HFFc6 (cell line): ENCODE measurements at places on chromosomes 16 and 17.
A peak's percentile ranks its signal among the peaks of the same experiment; 100 is the strongest.

DNA sequence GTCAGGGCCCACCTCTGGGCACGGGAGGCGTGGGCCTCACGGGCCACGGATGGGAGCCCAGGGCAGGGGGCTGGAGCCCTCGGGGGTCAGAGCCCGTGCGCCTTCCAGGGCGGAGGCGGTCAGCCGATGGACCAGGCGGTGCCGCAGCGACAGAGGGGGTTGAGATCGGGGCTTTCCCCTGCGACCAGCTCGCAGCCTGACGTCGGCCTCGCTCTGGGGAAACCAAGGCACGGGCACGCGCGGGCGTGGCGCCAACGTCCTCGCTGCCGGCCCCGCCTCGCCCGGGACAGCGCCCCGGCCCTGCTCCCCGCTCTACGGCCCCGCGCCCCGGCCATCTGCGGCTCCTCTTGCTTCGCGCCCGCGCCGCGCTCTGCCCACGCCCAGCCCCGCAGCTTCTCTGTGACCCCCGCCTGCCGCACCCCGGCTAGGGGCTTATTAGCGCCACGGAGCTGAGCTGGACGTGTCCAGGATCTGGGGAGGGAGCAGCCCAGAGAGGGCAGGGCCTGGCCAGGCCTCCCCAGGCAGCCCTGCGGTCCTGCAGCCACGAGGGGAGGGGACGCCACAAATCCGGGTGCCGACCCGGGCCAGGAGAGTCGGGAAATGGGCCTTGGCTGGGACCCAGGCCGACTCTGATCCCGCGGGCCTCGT, 13.5 kb downstream of the ACTG1 start:
- DNase-seq: no peak

GRCh38 chr17:6666077-6666521, 14.5 kb downstream of the C17orf100 start:
- DNase-seq: peak; percentile 67

DNA sequence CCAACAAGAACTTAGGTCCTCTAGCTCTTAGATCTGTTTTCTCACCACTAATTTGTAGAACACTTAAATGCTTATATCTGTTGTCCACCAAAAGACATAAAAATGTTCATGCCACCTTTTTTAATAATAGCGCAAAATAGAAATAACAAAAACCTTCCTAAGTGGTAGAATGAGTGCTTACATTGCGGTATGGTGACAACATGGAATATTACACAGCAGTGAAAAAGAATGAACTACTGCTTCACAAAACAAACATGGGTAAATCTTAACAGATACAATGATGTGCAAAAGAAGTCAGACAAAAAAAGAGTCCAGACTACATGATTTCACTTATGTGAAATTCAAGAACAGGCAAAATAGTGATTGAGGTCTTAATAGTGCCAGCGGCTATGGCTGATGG, 351.1 kb downstream of the CA10 start:
- no peak for DNase-seq

DNA sequence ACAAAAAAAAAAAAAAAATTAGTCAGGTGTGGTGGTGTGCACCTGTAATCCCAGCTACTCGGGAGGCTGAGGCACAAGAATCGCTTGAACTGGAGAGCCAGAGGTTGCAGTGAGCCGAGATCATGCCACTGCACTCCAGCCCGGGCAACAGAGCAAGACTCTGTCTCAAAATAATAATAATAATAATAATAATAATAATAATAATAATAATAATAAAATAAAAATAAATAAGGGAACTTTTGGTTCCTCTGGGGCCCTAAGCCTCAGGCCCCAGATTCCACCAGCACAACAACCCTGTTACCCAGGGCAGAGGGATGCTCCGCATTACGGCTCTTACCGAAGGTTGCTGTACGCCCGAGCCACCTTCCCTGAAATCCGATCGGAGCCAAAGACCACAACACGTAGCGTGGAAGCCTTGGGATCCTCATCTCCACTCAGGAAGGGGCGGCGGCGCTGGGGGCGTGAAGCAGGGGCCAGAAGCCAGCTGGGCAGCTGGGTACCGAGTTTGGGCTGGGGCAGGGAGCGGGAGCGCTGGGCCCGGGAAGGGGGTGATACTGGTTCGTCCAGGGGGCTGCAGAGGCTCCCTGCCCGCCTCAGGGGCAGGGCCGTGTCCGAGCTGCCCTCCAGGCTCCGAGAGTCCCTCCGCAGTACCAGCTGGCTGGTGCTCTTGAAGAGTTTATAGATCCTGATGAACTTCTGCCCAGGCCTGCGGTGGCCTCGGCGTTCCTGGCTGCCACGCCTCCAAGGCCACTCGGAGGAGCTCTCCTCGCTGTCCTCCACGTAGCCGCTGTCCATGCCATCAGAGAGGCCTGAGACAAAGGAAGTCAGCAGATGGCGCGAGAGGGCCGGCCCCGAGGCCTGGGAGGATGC, 20.6 kb upstream of the PIK3R6 start:
- DNase-seq: peak; percentile 1

GRCh38 chr16:65725156-65725845, 603.4 kb upstream of the CDH11 start:
- DNase-seq: peak; percentile 56

GRCh38 chr16:88340755-88341150, 42.0 kb upstream of the ZNF469 start:
- DNase-seq: no peak

DNA sequence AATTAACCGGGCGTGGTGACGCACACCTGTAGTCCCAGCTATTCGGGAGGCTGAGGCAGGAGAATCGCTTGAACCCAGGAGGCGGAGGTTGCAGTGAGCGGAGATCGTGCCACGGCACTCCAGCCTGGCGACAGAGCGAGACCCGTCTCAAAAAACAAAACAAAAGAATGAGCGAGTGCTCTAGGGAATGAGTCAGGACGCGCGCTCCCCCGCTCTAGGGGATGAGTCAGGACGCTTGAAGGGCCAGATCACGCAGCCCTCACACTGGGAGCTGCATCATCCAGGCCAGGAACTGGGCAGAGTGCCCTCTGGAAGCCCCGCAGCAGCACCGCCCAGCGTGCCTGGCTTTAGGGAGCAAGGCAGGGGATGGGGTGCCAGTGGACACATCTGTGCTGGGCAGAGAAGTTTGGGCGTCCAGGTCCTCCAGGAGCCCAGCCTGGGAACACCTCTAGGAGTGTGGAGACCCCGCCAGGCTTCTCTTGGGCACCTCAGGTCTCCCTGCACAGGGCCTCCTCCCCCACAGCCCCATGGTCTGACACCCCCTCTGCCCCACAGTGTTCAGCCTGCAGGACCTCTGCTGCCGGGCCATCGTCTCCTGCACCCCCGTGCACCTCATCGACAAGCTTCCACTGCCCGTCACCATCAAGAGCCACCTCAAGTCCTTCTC, 3.9 kb upstream of the WFIKKN1 start:
- DNase-seq: peak; percentile 96

- DNase-seq: no peak
Observed at GRCh38 chr16:75054556-75054947, 55.7 kb downstream of the ZNRF1 start.

GRCh38 chr17:73069164-73069770, 23.2 kb downstream of the SLC39A11 start:
- DNase-seq: no peak

GRCh38 chr17:44627513-44628242, 28.6 kb upstream of the MEIOC start:
- no peak for DNase-seq

DNA sequence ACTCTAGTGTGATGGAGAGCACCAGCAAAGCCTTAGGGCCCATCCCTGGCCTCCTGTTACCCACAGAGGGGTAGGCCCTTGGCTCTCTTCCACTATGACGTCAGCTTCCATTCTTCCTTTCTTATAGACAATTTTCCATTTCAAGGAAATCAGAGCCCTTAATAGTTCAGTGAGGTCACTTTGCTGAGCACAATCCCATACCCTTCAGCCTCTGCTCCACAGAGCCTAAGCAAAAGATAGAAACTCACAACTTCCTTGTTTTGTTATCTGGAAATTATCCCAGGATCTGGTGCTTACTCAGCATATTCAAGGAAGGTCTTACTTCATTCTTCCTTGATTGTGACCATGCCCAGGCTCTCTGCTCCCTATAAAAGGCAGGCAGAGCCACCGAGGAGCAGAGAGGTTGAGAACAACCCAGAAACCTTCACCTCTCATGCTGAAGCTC, at the start of gene CCL8:
Gene CCL8, plus strand, starts transcription at position 397 of the 445 bp plus-strand sequence. CDS start 67 bp downstream, outside the sequence.
- no peak for DNase-seq

DNA sequence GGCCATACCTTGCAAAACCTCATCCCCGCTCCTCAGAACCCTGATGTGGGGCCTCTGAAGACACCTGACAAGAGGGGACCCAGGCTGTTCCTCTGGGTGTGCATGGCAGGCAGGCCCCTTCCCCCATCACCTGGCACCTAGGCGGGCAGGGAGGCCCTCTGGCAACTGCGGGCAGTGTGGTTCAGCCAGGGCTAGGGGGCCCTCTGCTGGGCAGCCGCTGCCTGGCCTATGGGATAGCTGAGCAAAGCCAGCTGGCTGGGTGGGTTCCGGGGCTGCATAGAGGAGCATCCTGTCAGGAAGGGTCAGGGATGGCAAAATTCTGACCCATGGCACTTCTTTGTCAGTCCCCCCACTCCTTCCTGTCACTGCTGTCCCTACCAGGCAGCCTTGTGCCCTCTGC, 228.7 kb upstream of the ASIC2 start:
- DNase-seq: no peak

GRCh38 chr17:218432-219110, 37.1 kb upstream of the DOC2B start:
- DNase-seq: no peak
